ENCODE measurements at places on chromosomes 2 and 18.

DNA sequence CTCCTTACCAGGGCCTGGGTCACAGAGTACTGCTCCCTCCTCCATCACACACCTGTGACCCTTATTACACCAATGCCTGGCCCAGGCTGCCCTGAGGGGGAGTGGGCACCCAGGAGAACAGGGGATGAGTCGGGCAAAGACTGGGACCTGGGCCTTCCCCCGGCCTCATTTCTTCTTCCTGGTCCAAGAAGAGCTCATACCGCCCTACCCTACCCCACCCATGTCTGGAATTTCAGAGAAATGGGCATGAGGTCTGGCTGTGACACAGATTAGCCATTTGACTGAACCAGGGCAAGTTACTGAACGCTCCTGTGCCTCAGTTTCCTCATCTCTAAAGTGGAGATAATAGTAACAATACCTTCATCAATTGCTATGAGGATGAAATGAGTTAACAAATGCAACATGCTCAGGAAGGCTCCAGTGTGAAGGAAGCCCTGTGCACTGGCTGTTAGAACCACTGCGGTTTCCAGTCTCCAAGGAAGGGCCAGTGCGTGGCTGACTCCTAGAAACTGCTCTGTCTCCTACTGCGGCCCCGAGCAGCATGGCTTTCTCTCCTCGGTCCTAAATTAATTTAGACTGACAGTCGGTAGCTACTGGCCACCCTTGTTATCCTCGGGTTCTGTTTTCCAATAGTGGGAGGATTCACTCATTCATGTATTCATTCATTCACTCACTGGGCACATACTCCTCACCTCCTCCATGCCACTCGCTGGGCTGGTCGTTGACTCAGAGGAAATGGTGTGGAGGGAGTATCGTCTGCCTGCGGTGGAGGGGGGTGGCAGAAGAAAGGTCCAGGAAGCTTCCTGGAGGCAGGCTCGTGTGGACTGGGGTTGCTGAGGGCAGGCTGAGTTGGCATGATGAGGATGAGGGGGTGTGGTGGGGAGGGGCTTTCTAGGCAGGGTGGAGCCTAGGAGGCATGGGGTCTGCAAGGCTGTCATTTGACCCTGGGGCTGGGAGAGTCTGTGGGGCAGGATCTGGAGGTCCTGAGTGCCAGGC is 175.6 kb downstream of the GLI2 start:
- DNase-seq, result no peak

GRCh38 chr2:220154304-220154703 is 526.9 kb downstream of the SLC4A3 start:
- DNase-seq, result no peak

DNA sequence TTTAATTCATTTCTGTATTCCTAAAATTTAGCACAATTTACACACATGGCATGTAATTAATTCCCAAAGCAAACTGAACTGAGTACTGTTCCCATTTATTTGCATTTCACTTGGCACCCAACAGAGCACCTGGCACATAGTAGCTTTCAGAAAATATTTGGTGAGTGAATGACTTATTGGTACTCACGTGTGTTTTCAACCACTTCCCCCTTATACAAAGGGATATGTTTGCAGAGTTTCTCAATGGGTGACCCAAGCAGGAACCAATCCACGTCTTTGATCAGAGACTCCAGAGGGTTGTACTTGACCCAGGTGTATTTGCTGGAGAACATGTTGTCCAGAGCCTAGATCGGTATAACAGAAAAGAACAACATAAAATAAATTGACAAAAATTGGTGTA is 6.6 kb downstream of the GKN2 start:
- no peak for DNase-seq

DNA sequence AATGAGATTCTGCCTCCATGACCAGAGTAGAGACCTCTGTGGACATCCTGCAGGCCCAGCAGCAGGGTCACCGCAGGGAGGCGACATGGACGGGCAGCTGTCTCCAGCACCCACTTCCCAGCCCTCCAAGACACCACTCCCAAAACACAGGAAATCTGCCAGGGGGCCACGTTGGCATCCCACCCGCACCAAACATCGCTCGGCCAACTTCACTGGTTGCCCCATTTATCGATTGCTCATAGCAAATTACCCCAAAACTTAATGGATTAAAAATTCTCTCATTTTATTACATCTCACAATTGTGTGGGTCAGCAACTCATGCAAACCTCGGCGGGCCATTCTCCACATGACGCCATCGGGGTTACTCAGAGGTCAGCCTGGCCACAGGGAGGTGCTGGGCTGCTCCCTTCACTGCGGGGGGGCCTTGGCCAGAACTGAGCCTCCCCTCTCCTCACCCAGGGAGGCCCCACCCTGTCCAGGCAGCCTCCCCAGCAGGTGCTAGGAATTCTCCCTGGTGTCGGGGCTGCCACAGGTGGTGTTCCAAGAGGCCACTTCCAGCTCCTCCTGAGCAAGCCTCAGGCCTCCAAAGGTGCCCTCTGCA is 420.7 kb upstream of the MYT1L start:
- no peak for DNase-seq

GRCh38 chr2:160290598-160290997 is 90.5 kb upstream of the ITGB6 start:
- no peak for DNase-seq

DNA sequence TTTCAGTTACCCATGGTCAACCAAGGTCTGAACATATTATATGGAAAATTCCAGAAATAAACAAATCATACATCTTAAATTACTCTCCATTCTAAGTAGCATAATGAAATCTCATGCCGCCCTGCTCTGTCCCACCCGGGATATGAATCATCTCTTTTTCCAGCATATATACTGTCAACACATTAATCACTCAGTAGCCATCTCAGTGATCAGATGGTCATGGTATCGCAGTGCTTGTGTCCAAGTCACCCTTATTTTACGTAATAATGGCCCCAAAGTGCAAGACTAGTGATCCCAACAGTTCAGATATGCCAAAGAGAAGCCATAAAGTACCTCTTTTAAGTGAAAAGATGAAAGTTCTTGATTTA is 43.8 kb downstream of the OSBPL6 start:
- DNase-seq, result no peak

GRCh38 chr18:8121942-8122480 is 487.2 kb upstream of the RAB12 start:
- DNase-seq, result peak; percentile 35

GRCh38 chr2:135337071-135337470 is 193.9 kb downstream of the ZRANB3 start:
- DNase-seq, result no peak

GRCh38 chr2:176491172-176491904 is 222.1 kb downstream of the MTX2 start:
- DNase-seq, result peak; percentile 99

DNA sequence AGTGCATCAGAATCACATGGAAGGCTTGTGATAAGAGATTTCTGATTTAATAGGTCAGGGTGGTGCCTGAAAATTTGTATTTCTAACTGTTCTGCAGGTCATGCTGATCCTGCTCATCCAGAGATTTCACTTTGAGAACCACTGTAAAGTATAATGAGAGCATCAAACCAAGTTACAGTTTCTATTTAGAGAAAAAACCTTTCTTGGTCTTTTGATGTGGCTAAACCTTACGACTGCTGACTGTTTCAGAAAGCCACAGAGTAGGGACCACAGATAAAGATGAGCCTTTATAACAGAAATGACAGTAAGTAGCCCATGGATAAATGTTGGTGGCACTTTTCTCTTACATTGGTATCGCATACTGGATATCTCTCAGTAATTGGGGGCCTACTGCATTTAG is 109.4 kb upstream of the FANCL start:
- no peak for DNase-seq

DNA sequence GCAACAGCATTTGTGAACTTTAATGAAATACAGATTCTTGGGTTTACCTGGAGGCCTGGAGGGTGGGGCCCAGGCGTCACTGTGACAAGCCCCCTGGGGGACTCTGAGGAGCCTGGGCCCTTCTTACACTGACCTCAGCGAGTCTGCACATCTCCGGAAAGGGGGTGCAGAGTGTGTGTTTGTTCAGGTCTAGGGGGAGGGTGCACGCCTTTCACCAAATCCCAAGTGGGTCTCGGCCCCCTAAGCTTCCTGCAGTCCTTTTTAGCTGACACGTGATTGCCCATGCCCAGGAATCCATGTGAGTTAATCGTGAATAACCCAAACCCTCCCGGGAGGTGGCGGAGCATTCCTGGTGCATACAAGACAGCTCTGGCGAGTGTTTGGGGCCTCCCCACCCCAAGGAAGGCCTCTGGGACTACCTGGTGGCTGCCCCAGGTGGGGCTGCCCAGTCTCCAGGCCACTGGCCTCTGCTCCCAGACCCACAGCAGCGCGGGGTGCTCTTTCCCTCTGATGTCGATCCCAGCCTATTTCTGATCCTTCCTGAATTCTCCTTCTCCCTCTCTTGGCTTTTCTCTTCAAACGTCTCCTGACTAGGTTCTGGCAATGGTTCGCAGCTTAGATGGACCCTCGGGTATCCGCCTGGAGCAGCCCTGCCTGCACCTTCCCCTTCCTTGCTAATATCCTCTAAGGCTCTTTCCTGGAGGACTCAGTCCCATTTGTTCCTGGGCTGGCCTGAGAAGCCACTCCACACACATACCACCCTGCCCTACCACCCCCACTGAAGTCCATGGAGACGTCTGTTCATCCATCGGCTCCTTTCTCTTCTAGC is 10.0 kb downstream of the NGEF start:
- no peak for DNase-seq

DNA sequence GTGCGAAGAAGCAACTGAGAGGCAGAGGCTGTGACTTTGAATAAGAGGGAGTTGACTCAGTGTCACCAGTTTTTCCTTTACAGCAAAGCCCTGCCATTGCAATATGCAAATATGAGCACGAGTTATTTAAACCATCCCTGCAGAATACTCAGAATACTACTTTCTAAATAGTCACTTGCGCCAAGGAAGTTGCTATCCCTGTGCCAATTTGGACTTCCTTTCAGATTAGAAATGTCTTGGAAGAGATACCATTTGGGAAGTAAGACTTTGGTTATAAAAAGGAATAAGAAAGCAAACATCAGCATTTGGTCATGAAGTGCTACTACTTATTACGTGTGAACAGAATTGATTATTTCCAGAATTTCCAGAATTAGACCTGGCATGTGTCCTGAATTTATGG is 151.8 kb upstream of the MYT1L start:
- DNase-seq, result no peak

GRCh38 chr18:9329471-9329870 is 5.1 kb upstream of the TWSG1 start:
- no peak for DNase-seq

DNA sequence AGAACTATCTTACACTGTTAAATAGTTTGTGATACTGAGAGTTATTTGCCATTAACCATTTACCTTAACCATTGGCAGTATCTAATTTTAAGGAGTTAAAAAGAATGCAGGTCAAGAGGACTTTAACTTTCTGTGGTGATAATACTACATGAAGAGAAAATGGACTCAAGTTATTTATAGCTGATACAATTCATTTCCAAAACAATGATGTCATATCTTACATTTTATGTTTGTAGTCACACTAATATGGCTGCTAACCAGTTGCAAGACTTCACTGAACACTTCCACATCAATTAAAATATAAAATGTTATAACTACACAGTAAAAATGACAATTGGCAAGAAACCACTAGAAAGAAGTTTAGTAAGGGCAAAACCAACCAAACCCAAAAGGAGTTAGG is 77.7 kb downstream of the CDH2 start:
- no peak for DNase-seq

- DNase-seq, result no peak
These were observed 1348.6 kb upstream of the ACVR2A start for GRCh38 chr2:146496248-146496647.

DNA sequence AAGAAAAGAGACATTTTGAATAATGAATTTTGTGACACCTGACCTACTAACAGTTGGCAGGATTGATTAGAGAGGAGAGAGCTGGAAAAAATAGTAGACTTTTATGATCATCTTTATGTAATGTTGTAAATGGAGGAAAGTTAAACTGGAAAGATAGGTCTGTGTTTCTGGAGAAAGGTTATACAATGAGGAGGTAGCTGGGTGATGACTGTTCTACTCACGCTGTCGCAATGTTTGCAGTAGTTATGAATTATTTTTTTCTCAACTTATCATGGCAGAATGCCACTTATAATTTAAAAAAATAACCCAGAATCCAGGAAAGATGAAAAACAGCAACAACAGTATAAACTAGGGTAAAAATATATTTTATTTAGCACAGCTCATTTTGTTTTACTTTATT is 364.9 kb downstream of the SPAG16 start:
- no peak for DNase-seq

DNA sequence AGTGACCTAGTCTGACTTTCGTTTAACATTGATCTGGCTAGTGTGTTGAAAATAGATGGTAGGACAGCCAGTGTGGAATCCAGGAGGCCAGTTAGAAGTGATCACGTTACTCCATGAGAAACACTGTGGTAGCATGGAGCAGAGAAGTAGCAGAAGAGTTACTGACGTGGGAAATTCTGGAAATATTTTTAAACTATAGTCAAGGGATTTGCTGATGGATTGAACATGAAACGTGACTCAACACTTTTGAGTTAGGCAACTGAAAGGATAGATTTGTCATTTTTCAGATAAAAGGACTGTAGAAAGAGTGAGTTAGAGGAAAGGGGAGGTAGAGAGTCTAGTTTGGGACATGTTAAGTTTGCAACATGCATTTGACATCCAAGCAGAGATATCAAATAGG is 130.4 kb downstream of the IRS1 start:
- DNase-seq, result no peak
